ENCODE measurements at places on chromosomes 11 and 22.

DNA sequence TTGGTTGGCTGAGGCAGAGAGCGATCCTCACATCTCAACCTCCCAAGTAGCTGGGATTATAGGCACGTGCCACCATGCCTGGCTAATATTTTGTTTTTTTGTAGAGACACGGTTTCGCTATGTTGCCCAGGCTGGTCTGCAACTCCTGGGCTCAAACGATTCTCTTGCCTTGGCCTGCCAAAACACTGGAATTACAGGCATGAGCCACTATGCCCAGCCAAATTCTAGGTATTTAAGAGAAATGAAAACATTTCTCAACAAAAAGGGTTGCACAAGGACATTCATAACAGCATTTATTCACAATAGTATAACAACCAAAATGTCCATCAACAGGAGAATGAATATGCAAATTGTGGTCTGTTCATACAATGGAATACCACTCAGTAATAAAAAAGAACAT is 31.7 kb upstream of the RBX1 start:
- DNase-seq, result no peak

GRCh38 chr11:128157423-128158298 is 429.7 kb downstream of the ETS1 start:
- peak; percentile 71 for DNase-seq

- DNase-seq, result no peak
Measured at GRCh38 chr22:49639956-49640355, 187.7 kb downstream of the BRD1 start.

GRCh38 chr11:100687054-100687629 is at the start of gene ARHGAP42:
ARHGAP42 (plus strand) TSS chr11:100687288; CDS start chr11:100687679, 391 bp downstream.
- DNase-seq, result peak; percentile 32

- peak; percentile 89 for DNase-seq
Measured at GRCh38 chr11:16791191-16791961, 52.9 kb downstream of the C11orf58 start.

Data from MV-4-11 (cell line).